Iris pigment epithelial cell (primary cell): ENCODE measurements at places on chromosomes 13 and 19.

DNA sequence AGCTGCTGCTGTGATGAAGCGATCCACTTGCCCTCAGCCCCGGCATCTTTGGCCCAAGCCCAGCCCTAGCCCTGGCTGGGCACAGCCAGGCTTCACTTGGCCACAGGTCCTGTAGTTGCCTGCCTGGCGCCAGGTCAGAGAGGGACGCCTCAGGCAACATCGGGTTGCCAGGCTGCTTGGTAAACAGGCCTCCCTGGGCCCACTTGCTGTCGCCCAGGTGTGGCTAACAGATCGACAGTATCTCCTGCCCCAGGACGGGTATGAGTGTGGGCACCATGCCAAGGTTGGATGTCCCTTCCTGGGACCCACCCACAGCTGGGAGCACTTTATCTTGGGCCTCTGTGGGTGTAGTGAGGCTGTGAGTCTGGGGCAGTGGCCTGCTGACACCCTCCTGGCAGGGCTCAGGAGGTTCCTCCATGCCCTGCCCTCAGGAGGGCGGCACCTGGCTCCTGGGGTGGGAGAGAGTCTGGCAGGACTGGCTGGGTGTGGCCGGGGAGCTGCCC lies 27.8 kb downstream of the CARM1 start:
- no peak for DNase-seq

GRCh38 chr19:20051841-20052768 lies 12.8 kb upstream of the ZNF682 start:
- peak; percentile 99 for DNase-seq

GRCh38 chr19:45405435-45406225 lies 761 bp upstream of the PPP1R13L start:
- peak; percentile 90 for DNase-seq

- no peak for DNase-seq
Measured at GRCh38 chr13:99895444-99896368, 75.9 kb downstream of the ZIC5 start.

DNA sequence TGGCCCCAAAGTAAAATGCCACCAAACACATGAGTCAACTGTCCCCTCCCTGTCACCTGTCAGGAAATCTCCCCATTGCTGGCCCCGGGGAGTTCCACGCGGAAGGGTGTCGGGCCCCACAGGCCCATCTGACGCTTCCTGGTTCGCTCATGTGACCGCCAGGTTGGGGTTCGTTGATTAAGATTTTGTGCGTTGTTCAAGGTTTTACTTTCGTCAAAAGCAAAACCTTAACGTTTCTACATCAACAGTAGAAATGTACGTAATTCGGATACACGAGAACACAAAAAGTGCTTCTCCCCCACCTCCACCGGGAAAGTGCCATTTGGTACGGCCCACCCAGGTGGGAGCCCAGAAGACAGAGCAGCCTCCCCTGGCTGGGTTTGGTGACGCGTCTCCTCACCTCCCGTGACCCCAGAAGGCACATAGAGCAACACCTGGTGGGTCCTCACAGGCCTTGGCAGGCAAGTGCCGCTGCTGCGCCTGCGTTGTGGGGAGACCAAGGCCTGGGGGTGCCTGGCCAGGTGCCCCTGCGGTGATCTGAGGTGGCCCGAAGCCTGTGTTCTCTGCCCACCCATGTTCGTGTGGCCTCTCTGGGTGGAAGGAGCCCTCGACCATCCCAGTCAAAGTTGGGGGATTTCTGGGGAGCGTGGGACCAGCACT lies 161.6 kb downstream of the KDM4B start:
- DNase-seq: no peak

- DNase-seq: no peak
Measured at GRCh38 chr19:47037766-47038165, 10.7 kb downstream of the TMEM160 start.

GRCh38 chr13:109976206-109976997 lies 190.0 kb upstream of the IRS2 start:
- no peak for DNase-seq

GRCh38 chr19:44943801-44944249 lies 1.8 kb downstream of the APOC4 start:
- DNase-seq: no peak

DNA sequence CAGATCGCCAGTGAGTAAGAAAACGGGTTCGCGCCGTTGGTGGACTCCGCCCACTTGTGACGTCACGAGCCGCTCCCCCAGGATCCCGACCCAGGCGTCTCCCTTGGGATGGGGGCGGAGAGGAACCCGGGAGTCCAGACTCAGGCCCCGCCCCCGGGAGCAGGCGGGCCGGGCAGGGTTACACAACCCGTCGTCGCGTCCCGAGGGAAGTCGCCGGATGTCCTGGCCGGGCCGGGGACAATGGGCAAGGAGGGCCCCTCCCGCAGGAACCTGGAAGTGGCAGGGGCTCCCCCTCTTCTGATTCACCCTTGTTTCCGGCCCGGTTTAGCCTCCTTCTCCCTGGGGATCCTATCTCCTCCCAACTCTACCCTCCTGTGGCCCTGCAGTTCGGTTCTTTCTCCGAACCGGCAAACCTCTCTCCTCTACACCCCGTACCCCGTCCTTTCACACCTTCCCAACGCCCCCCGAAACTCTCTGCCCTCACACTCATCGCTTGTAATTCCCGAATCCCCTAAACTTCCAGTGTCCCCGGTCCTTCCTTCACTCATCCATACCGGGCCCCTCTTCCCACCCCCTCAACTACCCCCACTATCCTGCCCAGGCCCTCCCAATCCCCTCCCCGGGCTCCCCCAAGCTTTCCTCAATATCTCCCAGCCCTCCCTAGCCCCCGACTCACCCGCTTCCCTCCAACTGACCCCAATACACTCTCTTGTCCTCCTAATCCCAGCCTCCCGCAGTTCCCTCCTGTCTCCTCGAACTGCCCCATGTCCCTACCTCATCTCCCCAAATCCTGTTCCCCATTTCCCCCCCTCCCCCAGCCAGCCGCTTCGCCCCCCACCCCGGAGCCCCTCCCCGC lies 20.0 kb upstream of the ERCC1 start:
- peak; percentile 71 for DNase-seq

GRCh38 chr13:113901231-113901630 lies 37.4 kb upstream of the GAS6 start:
- DNase-seq: peak; percentile 21

DNA sequence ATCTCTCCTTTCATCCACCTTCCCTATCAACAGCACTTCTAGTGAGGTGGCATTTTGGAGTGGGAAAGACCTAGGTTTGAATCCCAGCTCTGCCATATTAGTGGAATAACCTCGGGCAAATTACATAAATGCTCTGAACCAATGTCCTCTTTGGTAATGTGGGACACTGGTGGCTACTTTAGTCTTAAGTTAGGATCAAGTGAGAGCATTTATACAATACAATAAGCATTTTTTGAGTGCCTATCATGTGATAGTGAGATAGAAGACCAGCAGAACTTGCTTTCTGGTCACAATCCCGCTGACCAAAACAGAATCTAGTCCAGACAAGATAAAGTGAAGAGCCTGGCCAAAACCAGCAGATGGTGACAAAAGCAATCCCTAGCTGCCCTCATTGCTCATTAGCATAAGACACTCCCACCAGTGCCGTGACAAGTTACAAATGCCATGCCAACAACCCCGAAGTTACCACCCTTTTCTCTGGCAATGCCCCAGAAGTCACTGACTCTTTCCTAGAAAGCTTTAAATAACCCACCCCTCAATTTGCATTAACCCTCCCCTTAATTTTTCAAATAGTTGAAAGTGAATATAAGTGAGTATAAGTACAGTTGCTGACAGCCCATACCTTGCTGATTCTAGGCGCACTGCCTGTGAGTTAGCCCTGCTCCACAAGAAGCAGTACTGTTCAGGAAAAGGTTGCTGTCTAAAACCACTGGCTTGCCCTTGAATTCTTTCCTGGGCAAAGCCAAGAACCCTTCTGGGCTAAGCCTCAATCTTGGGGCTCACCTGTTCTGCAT lies 28.9 kb upstream of the KPNA3 start:
- no peak for DNase-seq

GRCh38 chr13:91136806-91137205 lies 210.7 kb upstream of the MIR17HG start:
- DNase-seq: no peak

DNA sequence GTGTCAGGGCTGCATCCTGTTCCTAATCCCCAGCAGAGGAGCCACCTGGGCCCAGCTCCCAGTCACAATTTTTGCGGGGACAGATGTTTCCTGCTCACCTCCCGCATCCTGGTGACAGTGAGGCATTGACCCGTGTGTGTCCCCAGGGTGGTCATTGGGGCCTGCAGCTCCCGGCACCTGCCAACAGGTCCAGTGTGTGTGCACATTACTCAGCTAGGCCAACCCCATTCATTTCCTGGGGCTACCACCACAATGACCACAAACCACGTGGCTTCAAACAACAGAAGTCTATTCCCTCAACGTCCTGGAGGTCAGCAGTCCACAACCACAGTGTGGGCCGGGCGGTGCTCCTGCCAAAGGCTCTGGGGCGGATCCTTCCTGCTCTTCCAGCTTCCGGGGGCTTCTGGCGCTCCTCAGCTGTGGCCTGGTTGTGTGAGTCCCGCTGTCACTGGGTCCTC lies 11.9 kb upstream of the F2RL3 start:
- peak; percentile 76 for DNase-seq

GRCh38 chr19:10829967-10830366 lies 6.0 kb downstream of the TMED1 start:
- no peak for DNase-seq

DNA sequence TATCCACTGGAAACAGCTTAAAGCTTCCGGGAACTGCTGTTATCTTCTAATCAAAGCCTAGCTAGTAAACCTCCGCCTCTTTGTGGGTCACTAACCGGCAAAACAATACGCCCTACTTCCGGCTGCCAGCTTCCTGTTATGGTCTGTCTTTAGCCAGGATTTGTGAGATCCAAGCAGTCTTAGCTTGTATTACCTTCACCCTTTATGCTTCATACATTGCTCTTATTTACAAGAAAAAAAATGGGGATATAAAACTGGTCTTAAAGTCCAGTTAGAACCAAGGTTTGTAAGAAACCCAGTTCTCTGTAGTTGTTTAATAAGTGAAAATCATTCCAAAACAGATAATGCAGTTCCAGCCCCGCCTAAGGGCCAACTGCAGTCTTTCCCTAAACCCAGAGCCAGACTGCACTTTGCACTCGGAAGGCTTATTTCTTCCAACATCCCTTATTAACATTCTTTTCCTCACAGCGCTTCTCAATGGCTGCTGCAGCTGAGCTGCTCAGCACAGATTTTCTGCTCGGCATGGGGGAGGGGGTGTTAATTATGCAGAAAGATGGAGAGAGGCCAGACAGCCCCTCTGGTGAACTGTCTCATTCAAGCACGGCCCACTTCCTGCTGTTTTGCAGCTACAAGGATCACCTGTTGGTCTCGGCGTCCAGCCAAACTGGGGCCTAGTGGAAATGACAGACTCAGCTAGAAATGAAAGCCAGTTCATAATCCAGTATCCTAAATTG lies 368.4 kb downstream of the KLF12 start:
- DNase-seq: peak; percentile 77

GRCh38 chr13:55359067-55359466 lies 1781.7 kb upstream of the PRR20A start:
- DNase-seq: no peak

GRCh38 chr13:111262715-111263114 lies 57.7 kb upstream of the TEX29 start:
- no peak for DNase-seq

DNA sequence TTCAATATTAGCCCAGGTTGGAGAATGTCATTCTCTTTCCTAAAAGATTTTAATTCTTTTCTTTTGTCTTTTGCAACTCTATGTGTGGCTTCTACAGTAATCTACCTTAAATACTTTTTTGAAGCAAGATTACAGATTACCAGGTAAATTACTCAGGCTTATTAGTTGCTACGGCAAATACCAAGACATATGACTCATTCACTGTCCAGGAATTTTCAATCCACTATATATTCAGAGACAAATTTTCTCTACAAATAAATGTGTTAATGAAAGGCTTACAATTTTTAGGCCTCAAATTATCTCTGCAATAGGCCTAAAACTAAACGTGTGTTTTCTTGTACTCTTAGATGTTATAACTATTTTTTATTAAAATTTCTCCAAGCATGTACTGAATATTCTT lies 631.3 kb downstream of the DIAPH3 start:
- DNase-seq: no peak

- no peak for DNase-seq
Measured at GRCh38 chr13:33913829-33914228, 95.9 kb downstream of the RFC3 start.

- peak; percentile 6 for DNase-seq
Measured at GRCh38 chr19:56751078-56751489, 79.5 kb upstream of the ZNF835 start.

- DNase-seq: no peak
Measured at GRCh38 chr13:44920013-44920412, 69.3 kb downstream of the NUFIP1 start.

DNA sequence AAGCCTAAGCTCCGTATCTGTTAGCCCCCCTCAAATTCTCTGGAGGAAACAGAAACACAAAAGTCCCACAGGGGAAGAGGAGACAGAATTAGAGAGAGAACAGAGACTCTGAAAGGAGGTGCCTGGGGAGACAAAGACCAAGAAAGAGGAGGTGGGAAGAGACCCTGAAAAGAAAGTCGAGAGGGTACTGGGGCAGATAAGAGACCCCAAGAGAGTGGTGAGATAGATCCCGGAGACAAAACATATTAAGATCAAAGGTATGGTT lies 915 bp upstream of the GRWD1 start:
- DNase-seq: no peak
